Lower lobe of right lung (tissue), 2 donors: ENCODE measurements at places on chromosomes 4 and X. TPM values are rescaled to one million over a fixed set of nuclear protein-coding genes. Genes with fewer than 3 reads are reported as not detected.

IQSEC2 gene
- 24.0 TPM for total RNA-seq

ERVMER34-1 gene
- 1.5 TPM for total RNA-seq

DNA sequence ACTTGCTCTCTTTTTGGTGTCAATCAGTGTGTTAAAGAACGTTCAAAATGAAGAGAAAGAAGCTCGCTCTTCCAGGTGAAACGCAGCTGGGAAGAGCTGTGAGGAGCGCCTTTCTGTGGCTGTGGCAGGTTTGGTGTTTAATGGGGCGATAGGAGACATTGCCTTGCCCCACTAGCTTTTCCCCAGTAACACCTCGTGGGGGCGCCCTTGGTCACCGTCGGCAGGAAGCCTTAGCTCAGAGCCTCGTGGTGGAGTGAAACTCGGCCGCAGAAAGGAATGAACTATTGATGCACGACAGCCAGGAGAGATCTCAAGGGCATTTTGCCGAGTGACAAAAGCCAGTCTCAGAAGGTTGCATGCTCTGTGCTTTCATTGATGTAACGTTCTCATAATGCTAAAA lies 65.1 kb downstream of the GPR143 start:
- DNase-seq: no peak

DNA sequence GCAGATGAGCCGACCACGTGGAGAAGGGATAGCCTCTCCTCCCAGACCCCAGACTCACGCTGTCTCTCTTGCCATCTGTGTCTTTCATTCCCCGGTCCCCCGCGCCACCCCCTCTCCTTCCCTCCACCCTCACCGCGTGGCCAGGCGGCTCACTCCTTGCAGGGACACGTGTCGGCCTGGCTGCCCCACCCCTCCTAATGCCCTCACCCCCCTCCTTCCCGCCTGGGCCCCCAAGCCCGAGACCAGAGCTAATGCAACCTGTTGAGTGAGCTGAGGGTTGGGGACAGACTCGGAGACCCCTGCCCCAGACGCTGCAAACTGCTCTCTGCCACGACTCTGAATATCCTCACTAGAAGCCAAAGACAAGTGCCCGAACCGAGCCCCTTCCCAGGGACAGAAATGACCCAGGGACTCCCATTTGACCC lies 1.8 kb downstream of the SLC38A5 start:
- DNase-seq: no peak

GRCh38 chr4:46937493-46937892 lies 28.4 kb upstream of the COX7B2 start:
- no peak for DNase-seq

DNA sequence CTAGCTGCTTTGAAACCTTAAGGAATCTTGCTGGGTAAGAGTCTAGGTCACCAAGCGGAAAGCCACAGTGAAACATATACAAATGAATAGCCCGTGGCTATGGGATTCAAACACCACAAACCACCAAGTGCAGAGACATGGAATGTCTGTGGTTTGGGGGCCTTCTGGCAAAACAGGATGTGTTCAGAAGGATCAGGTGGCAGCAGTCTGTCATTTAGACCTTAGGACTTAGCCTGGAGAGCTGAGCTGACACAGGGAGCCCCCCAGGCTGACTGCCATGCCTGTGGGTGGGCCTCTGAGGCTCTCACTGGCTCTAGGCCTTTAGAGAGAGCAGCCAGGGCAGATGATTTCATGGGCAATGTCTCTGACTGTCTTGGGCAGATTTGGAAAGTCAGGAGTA lies 225.6 kb downstream of the FBXW7 start:
- no peak for DNase-seq

DNA sequence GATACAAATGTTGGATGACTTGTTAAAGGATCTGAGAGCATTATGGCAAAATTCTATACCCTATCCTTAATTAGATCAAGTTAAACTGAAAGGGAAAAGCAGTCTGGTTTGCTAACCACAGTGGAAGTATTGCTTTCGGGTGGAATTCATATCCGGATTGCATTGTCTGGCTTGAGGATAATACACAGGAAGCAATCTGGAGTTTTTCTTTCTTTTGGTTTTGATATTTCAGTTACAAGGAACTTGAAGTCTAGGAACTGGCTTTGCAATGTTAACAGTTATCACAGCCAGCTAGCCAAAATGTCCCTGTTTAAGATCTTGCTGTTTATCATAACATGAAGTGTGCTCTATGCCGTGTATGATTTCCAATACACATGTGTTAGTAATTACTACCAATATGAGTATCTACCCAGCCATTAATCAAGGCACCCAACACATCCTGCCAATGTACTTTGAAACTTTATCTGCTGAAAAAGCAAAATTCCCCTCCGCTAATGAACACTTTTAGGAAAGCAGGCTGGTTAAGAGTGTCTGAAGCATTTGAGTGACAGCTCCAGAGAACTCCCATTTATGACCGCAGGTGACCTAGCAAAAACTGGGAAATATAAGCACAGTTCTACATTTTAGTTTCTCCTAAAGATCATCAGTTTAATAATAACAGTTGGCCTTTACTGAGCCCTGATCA lies 146.4 kb downstream of the PALLD start:
- DNase-seq: no peak
